ENCODE measurements at places on chromosomes 16 and 17. TPM values are rescaled to one million over a fixed set of nuclear protein-coding genes. Genes with fewer than 3 reads are reported as not detected.

The RNF222 gene
- total RNA-seq: not detected

The SHISA6 gene
- not detected for total RNA-seq

The RAB37 gene
- 50.4 TPM for total RNA-seq

The OMG gene
- total RNA-seq: 0.61 TPM

The MRPL58 gene
- 43.3 TPM for total RNA-seq

The TP53TG3B gene
- not detected for total RNA-seq

The ACTG1 gene
- total RNA-seq: 5,035 TPM

The ZNF689 gene
- total RNA-seq: 13.7 TPM

The TCF25 gene
- total RNA-seq: 215 TPM

The WNT3 gene
- total RNA-seq: not detected

The BCL6B gene
- 2.2 TPM for total RNA-seq

The LRRC37B gene
- 36.0 TPM for total RNA-seq

The SMURF2 gene
- total RNA-seq: 16.8 TPM

The ASGR1 gene
- 1.5 TPM for total RNA-seq

The SCARF1 gene
- 11.1 TPM for total RNA-seq

The GAS2L2 gene
- not detected for total RNA-seq

The CLDN7 gene
- 0.49 TPM for total RNA-seq

The TBC1D3G gene
- not detected for total RNA-seq

The SCIMP gene
- not detected for total RNA-seq

The CACNG3 gene
- not detected for total RNA-seq

The DCAF7 gene
- total RNA-seq: 133 TPM

The NACA2 gene
- 0.37 TPM for total RNA-seq

The DNAI2 gene
- total RNA-seq: 0.69 TPM

The DPEP3 gene
- 0.22 TPM for total RNA-seq

The OSGIN1 gene
- total RNA-seq: 0.51 TPM

The FSCN2 gene
- 0.37 TPM for total RNA-seq

The QRICH2 gene
- 5.1 TPM for total RNA-seq

The CCL3 gene
- total RNA-seq: 123 TPM

The PRSS8 gene
- total RNA-seq: not detected

The TM4SF5 gene
- total RNA-seq: 0.22 TPM

The MATCAP1 gene
- 79.1 TPM for total RNA-seq

All from T-helper 1 cell treated with Interleukin-12 subunit alpha and Interleukin-12 subunit beta and Interleukin-4 antibody, amounts not matched to agents 30 ng/mL and 1 ng/mL, for 36 hours (primary cell).